ENCODE measurements at places on chromosomes 12 and 14. TPM values are rescaled to one million over a fixed set of nuclear protein-coding genes. Genes with fewer than 3 reads are reported as not detected.

The TMEM63C gene
- total RNA-seq, result 0.45 TPM

The AMIGO2 gene
- 10.8 TPM for total RNA-seq

The KRT82 gene
- not detected for total RNA-seq

The INSM2 gene
- total RNA-seq, result not detected

The MYF6 gene
- not detected for total RNA-seq

Data from activated CD4-positive, alpha-beta T cell treated with anti-CD3 and anti-CD28 coated beads, Interleukin-2, amount 10 ng/mL, durations not matched to agents 7 days and 5 days (primary cell).